NCI-H460 (cell line): ENCODE measurements at places on chromosomes 1 and 21. TPM values are rescaled to one million over a fixed set of nuclear protein-coding genes. Genes with fewer than 3 reads are reported as not detected.
A peak's percentile ranks its signal among the peaks of the same experiment; 100 is the strongest.

GRCh38 chr1:85225624-85226380 is 25.0 kb upstream of the SYDE2 start:
- no peak for DNase-seq

DNA sequence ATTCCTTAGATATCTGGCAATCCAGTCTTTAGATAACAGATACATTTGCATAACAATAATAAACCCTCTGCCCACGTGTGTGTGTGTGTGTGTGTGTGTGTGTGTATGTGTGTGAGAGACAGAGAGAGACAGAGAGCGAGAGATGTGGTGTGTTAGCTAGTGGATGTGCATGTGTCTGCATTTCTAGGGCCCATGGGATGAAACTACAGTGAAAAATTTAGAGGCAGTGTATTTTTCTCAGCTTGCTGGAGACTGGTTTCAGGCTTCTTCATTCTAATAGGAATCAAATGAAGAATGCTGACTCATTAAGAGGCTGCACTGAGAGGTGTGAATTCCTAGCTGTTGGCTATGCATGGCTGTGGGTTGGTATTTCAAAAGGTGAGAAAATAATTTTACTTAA is 303.2 kb downstream of the LMX1A start:
- peak; percentile 27 for DNase-seq

DNA sequence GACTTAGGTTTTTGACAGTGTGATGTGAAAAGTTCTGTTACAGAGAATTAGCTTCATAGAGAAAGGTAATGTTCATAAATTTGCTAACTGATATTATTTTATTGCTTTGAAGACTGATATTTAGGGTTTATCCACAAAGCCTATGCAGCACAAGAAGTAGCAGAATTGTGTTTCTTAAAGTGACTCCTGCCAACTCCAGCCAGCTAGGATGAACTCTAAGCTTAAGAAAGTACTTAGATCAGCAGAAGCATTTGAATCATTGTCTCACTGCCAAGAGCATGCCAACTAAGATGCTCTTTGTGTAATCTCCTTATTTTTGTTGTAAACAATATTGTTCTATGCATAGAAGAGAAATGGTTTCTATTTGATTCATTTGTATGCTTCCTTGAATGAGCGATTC is 589.4 kb upstream of the ADGRL4 start:
- DNase-seq, result no peak

DNA sequence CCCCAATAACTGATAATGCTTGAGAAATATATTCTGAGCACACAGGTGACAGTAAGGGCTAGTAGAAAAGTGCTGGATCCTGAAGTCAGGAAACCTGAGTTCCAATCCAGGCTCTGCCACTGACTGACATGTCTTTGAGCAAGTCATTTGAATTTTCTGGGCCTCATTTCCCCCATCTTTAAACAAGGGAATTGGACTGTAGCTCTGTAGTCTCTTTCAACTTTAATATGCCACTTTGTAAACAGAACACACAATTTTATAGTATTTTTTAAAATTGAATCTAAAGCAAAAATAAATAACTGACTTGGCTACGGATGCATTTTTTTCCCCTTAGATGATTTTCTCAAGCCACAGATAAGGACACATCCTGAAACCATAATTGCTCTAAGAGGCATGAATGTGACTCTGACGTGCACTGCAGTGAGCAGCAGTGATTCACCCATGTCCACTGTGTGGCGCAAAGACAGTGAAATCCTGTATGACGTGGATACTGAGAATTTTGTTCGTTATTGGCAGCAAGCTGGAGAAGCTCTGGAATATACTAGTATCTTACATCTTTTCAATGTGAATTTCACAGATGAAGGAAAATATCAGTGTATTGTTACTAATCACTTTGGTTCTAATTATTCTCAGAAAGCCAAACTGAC is 37.0 kb downstream of the LRIG2 start:
- peak; percentile 87 for DNase-seq

DNA sequence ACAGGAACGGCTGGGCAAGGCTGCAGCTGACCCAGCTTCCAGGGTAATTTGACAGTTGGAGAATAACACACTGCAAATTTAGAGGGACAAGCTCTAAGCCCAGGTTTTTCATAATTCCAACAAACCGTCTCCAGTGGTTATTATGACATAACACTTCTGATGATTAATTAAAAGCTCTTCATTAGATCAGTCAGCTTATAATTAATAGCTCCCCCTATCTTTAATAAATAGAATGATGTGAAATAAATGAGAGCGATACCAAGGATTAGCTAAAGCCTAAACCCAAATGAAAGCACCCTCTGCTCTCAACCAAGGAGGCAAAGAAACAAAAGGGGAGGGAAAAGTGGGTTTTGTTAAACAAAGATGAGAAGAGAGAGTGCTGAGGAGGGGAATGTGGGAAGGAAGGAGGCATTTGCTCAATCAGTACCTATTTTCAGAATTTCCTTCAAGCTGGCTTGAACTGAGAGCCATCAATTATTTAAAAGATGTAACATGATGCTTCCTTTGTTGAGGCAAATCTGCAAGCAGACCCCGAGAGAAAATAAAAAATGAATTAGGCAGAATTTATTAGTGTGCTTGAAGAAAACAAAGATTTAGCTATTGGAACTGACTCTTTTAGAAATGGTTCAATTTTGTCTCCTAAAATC is 221.8 kb upstream of the ESRRG start:
- DNase-seq, result no peak

DNA sequence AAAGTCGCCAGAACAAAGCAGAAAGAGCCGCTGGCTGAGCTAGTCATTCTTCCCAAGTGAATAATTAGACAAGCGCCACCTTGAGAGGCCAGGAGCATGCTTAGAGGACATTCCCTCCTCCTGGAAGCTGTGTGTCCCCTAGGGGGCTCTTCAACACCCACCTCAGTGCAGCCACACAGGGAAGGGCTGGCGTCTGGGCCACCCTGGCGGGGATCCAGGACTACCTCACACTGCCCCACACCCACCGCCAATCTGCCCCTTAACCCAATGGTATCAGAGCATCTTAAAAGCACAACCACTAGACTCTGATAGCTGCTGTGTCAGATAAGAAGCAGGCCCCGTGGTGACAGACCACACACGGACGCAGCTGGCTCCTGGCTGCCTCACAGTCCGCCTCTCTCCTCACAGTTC is 24.9 kb downstream of the SETD4 start:
- no peak for DNase-seq

GRCh38 chr1:224863486-224863885 is 66.0 kb upstream of the DNAH14 start:
- DNase-seq, result no peak

- no peak for DNase-seq
Observed at GRCh38 chr1:42931911-42932422, 26.7 kb downstream of the SLC2A1 start.

DNA sequence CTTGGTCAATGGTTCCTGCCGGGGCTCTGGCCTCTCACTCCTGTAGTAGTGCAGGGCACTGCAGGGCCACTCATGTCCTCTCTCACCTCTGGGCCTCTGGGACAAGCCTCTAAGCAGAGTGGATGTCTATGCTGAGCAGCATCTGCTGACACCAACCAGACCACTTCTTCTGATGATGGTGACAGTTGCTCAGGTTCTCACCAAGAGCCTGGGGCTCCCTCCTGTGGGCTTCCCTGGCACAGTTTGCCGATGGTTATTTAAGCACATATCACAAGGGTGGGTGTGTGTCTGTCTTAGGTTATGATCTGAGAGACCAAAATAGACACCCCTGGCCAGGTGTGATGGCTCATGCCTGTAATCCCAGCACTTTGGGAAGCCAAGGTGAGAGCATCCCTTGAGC is 17.4 kb upstream of the GPR137B start:
- DNase-seq, result no peak

- DNase-seq, result no peak
Observed at GRCh38 chr1:5394111-5394510, 598.1 kb downstream of the NPHP4 start.

DNA sequence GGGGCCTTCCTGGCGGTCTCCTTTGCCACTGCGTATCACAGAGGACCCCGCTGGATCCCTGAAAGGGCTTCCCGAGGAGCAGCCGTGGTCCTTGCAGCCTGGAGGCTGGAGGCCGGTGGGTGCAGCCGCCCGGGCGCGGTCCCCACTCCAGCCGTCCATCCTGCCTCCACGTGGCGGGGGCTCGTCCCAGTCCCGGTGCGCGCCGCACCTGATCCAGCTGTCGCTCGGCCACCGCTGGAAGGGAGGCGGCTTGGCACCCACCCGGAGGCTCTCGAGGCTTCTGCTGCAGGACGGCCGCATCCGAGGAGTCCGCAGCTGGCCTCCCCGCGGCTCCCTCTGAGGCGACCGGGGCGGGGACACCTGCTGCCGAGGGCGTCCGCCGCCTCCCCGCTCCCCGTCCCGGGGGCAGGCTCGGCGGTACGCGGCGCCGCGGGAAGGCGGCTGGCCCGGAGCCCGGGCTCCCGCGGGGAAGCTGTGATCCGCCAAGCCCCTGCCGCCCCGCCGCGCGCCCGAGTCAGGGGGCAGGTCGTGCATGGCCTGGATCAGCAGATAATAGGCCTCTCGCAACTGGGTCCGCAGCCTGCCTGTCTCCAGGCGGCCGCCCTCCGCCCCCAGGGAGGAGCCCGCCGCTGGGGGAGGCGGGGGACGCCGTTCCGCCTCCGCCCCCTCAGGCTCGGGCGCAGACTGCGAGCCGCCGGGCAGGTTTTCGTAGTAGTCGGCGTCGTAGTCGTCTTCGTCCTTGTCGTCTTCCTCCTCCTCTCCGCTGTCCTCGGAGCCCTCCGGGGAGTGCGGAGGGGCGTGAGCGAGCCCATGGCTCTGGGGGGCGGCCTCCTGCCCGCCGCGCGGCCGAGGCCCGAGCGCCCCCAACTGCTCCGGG is at the start of gene SYDE2:
Gene SYDE2, minus strand, starts transcription at position 554 of the 877 bp plus-strand sequence. Its CDS starts 20 bp downstream, at position 534.
- peak; percentile 44 for DNase-seq

DNA sequence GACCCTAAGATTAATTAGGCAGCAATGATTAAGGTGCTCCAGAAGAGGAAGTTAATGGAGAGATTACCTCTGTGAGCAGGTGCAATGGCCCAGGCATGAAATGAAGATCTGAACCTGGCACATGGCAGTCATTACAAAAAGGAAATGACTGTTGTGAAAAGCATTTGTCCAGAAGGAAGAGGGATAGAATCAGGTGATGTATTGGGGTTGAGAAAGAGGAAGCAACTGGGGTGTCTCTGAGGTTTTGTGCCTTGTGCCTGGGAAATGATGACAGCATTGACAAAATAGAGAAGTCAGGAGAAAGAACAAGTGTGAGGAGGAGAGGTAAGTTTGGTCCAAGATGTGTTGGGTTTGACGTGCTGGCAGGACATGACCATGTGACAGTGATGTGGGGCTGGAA is 5.6 kb downstream of the CRCT1 start:
- no peak for DNase-seq

- no peak for DNase-seq
Observed at GRCh38 chr1:147109041-147109440, 63.2 kb downstream of the PRKAB2 start.

- DNase-seq, result peak; percentile 91
Observed at GRCh38 chr1:109214695-109215623, 1.2 kb downstream of the SARS1 start.

DNA sequence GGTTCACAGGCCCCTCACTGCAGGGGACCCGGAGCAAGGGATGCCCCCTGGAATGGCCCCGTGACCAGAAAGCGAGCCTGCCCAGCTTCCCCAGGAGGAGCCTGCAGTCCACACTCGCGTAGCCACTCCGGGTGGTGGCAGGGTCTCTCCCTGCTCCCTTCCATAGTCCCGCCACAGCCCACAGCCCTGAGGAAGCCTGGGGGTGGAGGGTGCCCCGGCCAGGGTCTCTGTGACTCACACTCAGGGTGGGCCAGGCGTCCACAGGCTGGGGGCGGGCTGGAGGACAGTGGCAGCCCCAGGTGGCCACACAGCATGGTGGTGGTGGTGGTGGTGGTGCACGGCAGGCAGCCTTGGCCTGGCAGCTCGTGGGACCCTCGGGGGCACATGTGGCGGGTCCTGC is 15.6 kb downstream of the YBEY start:
- no peak for DNase-seq

GRCh38 chr1:119966020-119966419 is 69.7 kb upstream of the ADAM30 start:
- DNase-seq, result no peak

- no peak for DNase-seq
Observed at GRCh38 chr1:202281316-202282024, 60.3 kb downstream of the UBE2T start.

GRCh38 chr1:116763116-116763786 is 9.0 kb downstream of the CD2 start:
- no peak for DNase-seq

DNA sequence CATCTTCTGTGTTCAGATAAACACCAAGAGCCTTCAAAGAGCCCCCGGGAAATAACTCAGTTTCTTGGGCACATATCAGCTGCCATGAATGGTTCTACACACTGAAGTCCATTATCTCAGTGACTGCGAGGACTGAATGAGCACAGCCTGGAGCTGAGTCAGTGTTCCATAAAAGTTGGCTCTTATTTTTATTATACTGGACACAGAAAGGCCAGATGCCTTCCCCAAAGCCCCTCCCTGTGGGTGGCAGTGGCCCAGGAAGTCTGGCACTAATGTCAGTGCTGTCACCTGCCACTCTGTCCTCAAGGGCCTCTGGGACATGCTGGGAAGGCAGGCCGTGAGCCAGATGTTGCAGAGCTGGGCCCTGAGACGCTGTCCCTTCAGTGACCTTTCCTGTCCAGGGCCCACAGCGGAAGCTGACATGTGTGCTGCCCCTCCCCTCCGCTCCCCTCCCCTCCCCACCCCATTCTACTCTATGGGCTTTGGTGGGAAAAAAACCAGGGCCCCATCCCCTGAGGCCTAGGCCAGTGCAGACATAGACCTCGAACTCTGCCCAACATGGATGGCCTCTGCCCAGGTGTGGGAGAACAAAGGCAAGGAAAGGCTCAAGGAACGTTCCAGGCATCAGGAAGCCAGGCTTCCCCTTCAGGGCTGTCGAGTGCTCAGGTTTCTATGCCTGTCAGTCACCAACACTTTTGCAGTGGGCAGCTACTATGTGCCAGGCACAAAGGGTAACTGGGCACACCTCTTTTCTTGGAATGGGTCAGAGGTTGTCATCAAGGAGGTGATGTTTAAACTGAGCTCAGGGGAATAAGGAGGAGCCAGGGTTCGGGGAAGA is 22.4 kb upstream of the NPPB start:
- DNase-seq, result no peak

GRCh38 chr21:37047079-37047478 is 25.8 kb downstream of the PIGP start:
- no peak for DNase-seq

The BSND gene
- total RNA-seq, result not detected in 2 replicates

The TFF3 gene
- not detected in 2 replicates for total RNA-seq

The GJA8 gene
- total RNA-seq, result not detected in 2 replicates

The OR2L2 gene
- total RNA-seq, result not detected in 2 replicates

The CRYAA gene
- total RNA-seq, result not detected in 2 replicates
